Trophoblast cell (in vitro differentiated cells and primary cell): ENCODE measurements at places on chromosomes 6 and 20.
A peak's percentile ranks its signal among the peaks of the same experiment; 100 is the strongest.

DNA sequence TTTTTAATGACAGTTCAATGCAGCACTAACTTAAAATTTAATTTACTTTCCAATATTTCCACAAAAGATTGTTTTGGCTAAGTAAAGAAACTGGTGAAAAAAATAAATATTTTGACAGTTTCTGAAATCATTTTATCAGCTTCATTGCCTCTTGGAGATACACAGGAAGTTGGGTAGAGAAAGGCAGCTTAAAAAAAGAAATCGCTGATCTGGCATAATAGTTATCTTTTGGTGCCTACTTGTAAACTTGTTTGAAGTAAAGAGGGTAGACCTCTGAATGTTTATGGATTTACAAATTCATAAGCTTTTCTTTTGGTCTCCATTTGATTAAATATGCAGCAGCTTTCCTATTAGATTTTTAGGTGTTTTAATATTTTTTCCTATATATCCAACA is 103.4 kb downstream of the RTN4IP1 start:
- DNase-seq = no peak

GRCh38 chr6:27178407-27178730 is 69.1 kb upstream of the PRSS16 start:
- DNase-seq = peak; percentile 61

DNA sequence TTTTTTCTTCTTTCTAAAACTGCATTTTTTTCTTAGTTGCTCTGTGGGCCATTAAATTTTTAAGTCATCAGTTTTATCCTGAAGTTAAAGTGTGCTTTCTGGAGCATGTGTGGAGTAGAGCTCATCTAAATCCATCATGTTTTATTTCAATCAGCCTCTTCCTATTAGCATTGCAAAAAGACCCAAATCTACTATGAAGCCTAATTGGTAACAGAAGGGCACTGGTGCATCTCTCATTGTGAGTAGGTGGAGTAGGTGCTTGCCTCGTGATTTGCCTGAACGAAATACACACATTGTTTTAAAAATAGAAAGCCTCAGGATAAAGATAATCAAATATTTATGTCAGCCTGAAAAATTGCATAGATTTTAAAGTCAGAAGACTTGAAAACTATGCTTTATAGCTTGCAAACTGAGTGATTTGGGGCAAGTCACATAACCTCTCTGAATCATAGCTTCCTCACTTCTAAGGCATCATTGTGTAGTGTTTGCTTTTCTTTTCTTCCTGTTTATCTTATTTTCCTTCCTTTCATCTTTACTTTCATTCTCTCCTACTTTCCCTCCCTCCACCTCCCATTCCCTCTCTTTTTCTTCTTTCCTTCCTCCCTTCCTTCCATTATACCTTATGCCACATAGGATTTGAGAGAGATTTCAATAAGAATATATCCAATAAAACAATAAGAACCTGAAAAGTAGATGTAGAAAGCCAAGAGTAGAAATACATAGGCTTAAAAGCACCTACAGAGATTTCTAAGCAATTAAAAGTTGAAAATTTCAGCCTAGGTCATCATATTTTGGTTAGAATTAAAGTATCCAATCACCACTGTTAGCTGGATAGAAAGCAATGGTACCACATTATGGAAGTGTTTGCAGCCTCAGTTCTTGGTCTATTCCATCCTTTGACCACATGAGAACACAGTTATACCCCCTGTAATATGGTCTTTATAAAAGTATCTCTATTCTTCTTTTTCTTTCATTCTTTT is 49.6 kb upstream of the RNF146 start:
- no peak for DNase-seq

- DNase-seq = no peak
Measured at GRCh38 chr6:159985296-159985945, 16.5 kb downstream of the IGF2R start.

DNA sequence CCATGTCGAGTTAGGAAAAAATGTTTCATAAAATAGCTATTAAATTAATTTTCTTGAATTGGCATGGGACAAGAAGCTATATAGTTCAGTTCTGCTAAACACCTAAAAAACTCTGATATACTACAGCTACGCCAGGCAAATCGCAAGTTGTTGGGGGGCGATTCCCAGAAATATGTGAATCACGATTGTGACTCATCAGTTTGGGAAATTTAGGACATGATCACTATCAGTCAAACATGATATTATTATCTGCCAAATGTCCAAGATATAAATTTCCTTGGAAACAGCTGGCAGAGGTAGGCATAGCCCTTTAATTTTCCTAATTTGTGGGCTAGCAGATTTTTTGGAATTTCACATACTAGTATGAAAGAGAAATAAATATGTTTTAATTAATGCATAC is 123.6 kb downstream of the ATXN1 start:
- no peak for DNase-seq

- no peak for DNase-seq
Measured at GRCh38 chr6:55877283-55877682, 1.9 kb upstream of the BMP5 start.

- DNase-seq = peak; percentile 91
Measured at GRCh38 chr6:142726616-142727015, 218.4 kb downstream of the HIVEP2 start.
